ENCODE measurements at places on chromosomes 5 and 9.
A peak's percentile ranks its signal among the peaks of the same experiment; 100 is the strongest.

- no peak for DNase-seq
These were observed 237.0 kb downstream of the TENT4A start for GRCh38 chr5:6950250-6950649.

DNA sequence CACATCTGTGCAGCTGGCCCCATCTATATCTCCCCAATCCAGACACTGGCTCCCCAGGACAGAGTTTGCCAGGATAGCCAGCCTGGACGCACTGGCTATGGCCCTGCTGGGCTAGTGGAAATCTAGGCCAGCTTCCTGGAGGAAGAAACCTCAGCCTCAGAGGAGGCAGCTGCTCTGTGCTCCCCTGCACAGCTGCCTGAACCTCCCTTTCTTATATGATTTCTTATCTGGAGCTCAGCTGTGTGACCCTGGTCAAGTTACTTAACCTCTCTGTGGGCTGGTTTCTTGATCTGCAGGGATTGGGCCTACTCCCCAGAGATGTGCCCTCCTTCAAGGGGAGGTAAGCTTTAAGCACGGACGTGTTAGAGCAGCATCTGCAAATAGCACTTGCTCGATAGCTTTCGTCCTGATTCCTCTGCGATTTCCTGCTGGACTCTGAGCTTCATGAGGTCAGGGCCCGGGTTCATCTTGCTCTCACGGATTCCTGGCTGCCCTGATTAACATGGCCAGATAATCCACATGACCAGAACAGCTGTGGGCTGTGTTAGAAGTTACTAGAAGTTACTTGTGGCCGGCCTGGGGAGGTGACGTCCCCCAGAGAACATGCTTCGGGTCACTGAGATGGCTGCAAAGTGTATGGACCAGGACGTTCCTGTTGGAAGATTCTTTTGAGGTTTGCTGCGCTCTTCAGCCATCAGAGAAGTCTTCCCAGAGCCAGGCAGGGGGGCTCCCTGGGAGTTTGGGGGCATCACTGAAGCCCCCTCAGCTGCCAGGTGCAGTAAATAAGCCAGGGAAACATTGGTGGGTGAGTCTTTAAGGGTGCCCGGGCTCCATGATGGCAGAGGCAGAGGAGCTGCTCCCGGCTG lies 14.5 kb downstream of the C9orf50 start:
- no peak for DNase-seq

GRCh38 chr5:51208296-51208695 lies 175.0 kb upstream of the ISL1 start:
- no peak for DNase-seq

DNA sequence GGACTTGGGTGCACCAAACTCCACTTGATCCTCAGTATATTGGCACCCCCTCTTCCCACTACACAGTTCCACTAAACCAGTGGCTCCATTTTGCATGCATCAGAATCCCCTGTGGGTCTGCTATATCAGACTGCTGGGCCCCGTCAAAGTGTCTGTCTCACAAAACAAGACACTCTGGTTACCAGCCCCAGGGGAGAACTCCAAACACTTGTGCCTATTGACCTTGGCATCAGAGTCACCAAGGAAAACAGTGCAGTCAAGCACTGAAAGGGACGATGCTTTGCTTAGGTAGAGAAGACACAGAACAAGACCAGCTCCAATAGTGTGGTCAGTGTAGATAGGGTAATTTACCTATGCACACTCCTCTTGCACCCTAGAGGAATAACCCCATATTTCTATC lies 205.8 kb upstream of the RAI14 start:
- DNase-seq: no peak

DNA sequence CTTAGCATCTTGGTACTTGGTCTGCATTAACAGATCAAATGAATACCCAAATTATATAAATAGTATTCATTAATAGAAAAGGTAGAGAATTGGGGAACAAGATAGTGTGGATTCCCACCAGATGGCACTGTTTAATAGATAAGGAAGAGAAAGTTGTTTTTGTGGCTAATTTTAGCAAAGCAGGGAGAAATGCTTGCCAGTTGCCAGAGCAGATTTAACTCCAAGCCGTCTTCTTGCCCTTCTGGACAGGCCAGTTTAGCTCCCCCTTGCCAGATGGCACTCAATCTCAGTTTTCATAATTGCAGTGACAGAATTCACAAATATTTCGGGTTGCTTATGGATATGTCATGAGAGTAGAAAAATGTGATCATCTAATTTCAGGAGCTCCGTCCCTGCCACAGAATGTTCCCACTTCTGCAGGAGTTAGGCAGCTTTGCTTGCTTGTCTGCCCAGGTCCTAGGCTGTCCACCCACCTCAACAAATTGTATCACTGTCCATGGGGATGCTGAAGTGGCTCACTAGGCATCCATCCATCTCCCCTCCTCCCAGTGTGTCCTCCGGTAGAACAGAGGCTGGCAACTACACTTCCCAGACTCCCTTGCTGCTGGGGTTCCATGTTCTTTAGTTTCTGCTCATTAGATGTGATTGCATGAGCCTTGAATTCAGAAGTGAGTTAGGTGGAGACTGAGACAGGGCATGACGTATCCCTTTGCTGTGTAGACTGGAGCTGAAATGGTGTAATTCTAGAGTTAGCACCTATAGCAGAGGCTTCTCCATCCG lies 11.8 kb upstream of the HEXB start:
- DNase-seq: no peak

GRCh38 chr9:87350915-87351314 lies 146.8 kb upstream of the DAPK1 start:
- no peak for DNase-seq

DNA sequence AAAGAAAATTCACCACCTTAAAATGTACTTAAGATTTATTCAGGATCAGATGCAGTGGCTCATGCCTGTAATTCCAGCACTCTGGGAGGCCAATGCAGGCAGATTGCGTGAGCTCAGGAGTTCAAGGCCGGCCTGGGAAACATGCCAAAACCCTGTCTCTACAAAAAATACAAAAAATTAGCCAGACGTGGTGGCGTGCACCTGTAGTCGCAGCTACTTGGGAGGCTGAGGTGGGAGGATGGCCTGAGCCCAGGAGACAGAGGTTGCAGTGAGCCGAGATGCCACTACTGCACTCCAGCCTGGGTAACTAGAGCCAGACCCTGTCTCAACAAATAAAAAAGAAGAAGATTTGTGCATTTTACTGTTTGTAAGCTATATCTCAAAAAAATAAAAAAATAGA lies 34.7 kb upstream of the GFPT2 start:
- no peak for DNase-seq

DNA sequence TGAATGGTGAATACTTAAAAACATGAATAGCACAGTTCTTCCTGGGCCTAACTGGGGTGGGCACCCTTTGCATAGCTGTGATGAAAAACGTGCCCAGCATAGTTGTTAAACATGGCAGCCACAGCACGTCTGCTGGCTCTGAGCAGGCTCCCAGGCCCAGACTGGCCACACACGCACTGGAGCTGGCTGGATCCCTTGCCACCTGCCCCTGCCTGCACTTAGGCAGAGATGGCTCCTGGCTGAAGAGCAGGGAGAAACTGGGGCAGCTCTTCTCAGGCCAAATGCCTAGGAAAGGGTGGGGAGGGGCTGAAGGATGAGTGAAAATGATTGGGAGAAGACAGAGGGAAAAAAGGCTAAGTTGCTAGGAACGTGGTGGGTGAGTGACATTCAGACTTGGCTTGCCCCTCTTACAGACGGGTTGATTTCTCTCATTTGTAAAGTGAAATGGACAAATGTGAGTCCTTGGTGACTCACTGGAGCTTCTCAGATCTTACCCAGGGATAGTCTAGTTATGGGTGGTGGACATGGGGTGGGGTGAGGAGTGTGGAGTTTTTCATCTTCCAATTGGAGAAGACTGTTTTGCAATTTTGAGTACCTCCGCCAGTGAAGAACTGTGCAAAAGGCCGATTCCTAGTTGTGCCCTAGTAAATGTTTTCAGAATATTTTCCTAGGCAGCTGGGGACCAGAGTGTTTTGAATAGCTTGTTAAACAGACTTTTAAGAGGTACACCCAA lies 42.4 kb downstream of the TRIO start:
- DNase-seq: no peak

DNA sequence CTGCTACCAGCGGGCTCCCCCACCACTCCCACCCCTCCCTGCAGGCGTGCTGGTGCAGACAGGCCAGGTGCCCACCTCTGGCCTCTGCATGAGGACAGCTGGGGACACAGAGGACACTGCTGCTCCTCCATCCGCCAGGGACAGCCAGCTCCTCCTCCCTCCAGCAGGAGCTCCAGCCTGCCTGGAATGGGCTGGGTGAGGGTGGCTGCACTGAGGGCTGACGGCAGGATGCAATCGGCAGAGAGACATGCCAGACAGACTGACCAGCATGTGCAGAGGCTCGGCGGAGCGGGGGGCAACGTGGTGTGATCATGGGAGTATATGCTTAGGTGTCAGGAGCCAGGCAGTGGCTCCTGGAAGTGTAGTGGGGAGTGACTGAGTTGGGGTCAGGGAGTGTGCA lies 68.4 kb downstream of the RASGEF1C start:
- peak; percentile 9 for DNase-seq

- DNase-seq: no peak
These were observed 5.5 kb downstream of the IL31RA start for GRCh38 chr5:55856516-55857246.

GRCh38 chr5:9090381-9091026 lies 455.4 kb downstream of the SEMA5A start:
- no peak for DNase-seq

DNA sequence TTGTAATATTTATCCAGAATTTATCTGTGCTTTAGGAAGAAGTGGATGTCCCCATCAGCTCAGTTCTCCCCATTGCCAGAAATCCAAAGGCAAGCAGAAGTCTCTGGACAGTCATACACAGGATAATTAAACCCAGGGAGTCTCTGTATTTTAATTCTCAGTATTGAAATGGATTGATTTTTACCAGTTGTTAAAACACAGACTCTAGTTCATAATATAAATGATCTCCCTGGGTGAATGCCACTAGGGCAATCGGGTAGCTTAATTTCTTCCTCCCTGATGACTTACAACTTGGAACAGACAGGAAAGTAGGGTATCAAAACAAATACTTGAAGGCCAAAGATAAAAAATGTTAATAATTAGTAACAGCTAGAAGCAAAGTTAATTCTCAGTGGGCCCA lies 66.5 kb upstream of the DAP start:
- DNase-seq: no peak

DNA sequence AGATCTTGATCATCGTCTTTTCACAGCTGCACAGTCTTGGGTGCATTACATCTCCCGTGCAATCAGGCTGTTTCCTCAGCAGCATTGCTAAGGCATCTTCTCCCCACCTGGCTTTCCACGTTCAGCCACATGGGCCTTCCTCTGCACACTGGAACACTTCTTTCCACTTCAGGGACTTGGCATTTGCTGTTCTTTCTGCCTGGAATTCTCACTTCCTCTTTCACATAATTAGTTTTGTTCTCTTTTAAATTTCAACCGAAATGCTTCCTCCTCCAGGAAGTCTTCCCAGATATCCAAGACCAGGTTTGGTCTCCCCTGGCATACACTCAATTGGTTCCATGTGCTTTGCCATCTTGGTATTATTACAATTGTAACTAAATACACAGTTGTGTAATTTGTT lies 43.8 kb downstream of the WHRN start:
- no peak for DNase-seq

GRCh38 chr5:147466360-147466980 lies 43.4 kb downstream of the DPYSL3 start:
- DNase-seq: no peak

Measured in GM13976 (cell line).